ENCODE measurements at places on chromosomes 3 and 15.

DNA sequence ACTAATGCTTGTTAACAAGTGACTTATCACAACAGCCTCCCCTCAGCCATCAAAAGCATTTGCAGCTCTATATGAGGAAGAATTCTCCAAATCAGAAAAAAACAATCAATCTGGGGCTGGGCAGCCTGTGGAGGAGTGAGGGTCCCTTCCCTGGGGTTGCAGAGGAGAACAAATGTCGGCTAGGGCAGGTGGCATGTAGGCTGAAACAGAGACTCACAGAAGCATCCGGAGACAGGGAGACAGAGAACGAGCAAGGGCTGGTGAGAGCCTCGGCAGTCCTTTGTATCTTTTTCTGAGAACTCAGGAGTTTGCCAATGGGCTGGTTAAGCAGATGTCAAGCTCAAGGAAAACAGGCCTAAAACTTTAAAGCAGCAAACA lies 15.8 kb downstream of the ITGA11 start:
- no peak for DNase-seq

- DNase-seq, result no peak
These were observed 48.4 kb downstream of the GOLIM4 start for GRCh38 chr3:168047190-168047795.

DNA sequence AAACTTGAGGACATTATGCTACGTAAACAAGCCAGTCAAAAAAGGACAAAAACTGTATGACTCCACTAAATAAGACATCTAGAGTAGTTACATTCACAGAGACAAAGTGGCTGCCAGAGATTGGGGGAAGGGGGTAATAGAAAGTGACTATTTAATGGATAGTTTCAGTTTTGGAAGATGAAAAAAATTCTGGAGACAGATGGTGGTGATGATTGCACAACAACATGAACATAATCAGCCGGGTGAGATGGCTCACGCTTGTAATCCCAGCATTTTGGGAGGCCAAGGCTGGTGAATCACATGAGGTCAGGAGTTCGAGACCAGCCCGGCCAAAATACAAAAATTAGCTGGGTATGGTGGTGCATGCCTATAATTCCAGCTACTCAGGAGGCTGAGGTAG lies 40.6 kb downstream of the DPP8 start:
- DNase-seq, result no peak

GRCh38 chr15:37791693-37792092 lies 142.7 kb upstream of the TMCO5A start:
- DNase-seq, result no peak

- no peak for DNase-seq
These were observed 53.4 kb downstream of the CHDH start for GRCh38 chr3:53792866-53793265.

- peak; percentile 75 for DNase-seq
These were observed 1.3 kb downstream of the BHLHE40 start for GRCh38 chr3:4980229-4981203.

DNA sequence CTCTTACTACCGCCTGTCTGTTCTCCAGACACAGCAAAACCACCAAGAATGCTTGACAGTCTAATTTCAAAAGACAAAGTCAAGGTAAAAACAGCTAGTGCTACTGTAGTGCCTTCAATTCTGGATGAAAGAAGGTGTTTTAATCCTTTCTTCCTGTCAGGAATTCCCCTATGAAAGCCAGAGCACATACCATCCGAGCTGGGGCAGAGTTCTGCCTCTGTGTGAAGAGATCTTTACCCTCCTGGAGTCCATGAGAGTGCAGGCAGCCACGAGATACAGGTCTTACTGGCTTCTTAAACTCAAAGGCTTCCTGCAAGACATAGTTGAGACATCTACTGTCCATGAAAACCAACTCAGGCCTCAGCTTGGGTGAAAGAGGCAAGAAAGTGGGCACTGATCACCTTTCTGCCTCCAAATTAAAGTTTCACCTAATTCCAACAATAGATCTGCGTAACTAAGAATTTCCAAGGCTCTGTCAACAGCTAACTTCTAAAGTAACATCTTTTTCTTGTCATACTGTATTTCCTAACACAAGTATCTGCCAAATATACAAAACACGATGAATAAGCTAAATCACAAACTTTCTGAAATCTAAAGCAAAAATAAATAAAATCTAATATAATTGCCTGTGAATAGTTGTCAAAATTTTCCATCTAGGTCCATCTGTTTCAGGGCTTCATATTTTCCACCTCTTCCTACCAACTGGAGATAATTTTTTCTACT lies 7.5 kb downstream of the CDC25A start:
- no peak for DNase-seq

DNA sequence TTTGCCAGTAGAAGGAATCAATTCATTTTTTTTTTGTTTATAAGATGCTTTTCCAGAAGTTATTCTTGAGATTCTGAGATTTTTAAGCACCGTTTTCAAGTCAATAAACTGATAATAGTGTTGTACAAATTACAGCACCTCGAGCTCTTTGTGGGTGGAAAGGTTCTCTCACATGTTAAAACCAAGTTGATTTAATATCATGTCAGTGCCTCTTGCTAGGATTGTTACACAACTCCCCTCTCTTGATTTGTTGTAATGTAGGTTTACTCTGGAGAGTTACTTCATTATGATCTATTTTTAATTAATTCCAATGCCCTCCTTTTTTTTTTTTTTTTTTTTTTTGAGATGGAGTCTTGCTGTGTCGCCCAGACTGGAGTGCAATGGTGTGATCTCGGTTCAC lies 25.8 kb upstream of the UBXN7 start:
- no peak for DNase-seq

DNA sequence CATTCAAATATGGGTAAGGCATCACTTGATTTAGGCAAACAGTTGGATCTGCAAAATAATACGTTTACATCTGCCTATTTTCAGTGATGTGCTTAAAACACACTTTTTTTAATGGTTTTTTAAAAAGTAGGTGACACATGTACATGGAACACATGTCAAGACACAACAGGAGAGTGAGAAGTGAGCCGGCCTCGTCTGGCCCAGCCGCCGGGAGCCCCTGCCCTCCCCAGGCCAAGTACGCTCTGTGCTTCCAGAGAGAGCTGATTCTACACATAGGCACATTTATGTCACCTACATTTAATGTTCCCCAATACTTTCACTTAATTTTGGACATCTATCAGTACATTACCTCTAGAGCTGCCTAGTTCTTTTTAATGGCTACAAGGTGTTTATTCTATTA lies 3.8 kb downstream of the TM2D3 start:
- DNase-seq, result no peak

DNA sequence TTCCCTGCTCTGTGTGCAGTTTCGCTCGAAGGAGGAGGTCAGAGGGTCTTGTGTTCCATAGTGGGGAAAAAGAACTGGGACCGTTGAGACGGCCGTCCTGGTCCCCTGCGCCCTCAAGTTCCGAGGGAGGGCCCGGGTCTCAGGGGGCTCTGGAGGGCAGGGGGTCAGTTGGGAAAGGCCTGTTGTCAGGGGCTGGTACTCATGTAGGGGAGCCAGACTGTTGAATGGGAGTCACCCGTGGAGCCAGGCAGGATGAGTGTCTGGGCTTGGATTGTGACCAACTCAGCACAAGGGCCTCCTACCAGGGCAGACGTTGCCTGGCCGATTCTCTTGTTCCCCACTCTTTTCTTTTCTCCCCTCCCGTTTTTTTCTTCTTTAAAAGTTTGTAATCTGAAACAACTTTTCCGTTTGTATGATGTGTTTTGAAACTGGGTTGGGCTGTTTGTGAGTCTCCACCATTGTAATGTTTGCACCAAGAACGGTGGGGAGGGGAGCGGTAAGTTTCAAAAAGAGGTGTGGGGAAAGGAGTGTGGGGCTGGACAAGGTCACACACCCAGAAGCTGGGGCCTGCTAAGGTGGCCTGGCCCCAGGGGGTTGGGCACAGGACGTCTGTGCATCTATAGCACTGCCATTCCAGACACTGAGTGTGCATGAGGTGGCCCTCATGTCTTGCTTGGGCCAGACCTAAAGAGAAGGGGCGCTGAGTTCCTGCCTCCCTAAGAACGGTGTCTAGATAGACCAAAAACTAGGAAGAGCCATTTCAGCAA lies 1.1 kb downstream of the CMTM7 start:
- no peak for DNase-seq

GRCh38 chr15:93417156-93417555 lies 328.1 kb upstream of the RGMA start:
- DNase-seq, result no peak

DNA sequence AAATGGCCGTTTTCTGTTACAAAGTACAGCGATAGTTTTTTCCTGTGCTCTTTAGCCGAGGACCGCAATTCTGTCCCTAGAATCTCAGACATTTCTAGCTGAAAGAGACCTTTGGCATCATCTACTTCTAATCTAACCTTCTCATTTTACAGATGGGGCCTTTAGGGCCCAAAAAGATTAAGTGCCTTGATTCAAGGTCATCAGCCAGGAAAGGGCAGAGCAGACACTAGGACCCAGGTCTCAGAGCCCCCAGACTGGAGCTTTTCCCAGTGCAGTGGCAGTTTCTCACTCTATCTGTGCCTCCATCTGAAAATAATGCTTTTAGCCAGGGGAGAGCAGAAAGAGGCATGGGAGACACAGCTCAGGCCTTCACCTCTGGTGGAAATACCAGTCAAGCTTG lies 20.6 kb downstream of the ABHD2 start:
- no peak for DNase-seq

GRCh38 chr3:134388788-134389485 lies 14.7 kb upstream of the AMOTL2 start:
- no peak for DNase-seq

DNA sequence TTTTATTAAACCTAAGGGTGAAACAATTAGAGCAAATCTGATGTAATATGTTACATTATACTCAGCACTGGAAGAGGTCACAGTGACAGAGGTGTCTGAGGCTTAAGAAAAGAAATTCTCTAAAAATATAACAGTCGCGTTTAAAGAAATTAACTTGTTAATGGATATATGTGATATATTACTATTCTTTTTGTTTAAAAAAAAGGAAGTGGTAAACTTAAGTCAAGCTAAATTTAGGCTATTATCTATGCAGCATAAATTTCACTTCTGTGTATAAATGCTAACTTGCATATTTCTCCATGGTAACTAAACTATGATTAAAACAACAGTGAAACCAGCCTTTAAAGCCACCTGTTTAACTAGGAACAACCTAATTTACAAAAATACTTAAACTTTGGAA lies 191.3 kb downstream of the FOXP1 start:
- DNase-seq, result no peak

GRCh38 chr15:63434576-63435186 lies 53.0 kb upstream of the CA12 start:
- DNase-seq, result no peak

- no peak for DNase-seq
These were observed 11.8 kb downstream of the INSYN1 start for GRCh38 chr15:73741321-73741836.

- no peak for DNase-seq
These were observed 37.1 kb downstream of the TJP1 start for GRCh38 chr15:29785136-29785535.

DNA sequence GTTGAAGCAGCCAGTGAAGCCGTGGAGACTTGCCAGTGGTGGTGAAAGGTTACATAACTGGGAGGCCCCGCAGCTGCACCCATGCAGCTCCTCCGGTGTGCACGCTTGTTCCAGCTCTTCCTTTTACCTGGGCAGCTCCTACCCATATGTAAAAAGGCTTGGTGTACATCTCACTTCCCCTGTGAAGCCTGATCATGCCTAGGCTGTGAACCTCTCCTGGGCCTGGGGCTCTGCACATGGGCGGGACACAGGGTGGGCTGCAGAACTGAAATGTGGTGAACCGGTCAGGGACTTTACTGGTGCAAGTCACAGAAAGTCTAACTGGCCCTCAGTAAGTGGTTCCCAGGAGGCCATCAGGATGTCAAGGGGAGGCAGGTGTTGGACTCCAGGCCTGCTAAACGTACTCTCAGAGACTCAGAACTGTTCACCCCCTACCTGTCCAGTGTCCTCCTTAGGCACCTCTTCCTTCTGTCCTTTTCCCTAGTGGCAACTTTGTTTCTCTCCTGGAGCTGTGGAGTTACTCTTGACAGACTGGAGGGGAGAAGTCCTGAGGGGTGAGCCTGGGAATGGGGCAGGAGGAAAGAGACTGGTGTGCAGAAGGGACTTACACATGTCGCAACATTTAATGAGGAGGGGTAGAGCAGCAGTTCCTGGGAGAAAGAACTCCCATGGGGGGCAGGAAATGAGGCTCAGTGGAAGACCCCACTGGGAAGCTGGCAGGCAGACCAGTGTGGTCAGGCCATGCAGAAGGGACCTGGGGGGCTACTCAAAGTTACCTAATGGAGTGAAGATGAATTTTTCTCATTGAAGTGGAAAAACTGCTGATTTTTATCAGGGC lies 148.1 kb downstream of the EEFSEC start:
- DNase-seq, result no peak

DNA sequence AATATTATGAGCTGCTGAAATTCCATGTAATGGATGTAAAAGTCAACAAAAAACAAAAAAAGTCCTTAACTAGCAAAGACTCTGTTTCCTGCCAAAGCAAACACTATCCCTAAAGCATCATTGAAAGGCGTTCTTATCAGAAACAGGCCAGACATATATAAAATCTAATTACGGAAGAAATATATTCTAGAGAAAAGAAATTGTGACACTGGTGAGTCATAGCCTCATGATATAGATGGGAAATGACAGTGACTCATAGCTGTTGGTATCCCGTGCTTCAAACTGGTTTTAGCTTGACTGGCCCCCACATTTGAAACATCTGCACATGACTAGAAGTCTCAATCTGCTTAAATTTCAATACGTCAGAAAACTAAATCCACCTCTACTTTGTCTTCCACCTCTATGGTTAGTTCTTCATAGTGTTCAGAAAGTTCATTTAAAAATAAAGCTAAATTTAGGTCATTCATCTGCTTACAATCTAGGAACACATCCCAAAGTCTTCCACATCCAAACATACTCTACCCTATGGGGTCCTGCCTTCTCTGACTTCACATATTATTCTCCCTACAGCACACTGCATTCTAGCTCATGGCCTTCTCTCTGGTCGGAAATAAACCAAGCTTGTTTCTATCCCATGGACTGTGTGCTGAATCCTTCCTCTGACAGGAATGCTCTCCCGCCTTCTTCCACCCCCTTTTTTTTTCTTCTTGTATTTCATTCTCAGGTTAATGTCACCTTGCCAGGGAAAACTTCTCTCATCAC lies 456.3 kb upstream of the ARRDC4 start:
- no peak for DNase-seq

- no peak for DNase-seq
These were observed 20.0 kb upstream of the ELP6 start for GRCh38 chr3:47533481-47533880.

- DNase-seq, result no peak
These were observed 124.2 kb upstream of the SMAD3 start for GRCh38 chr15:66941108-66941711.
